ENCODE measurements at places on chromosomes 7 and 10.
A peak's percentile ranks its signal among the peaks of the same experiment; 100 is the strongest.

DNA sequence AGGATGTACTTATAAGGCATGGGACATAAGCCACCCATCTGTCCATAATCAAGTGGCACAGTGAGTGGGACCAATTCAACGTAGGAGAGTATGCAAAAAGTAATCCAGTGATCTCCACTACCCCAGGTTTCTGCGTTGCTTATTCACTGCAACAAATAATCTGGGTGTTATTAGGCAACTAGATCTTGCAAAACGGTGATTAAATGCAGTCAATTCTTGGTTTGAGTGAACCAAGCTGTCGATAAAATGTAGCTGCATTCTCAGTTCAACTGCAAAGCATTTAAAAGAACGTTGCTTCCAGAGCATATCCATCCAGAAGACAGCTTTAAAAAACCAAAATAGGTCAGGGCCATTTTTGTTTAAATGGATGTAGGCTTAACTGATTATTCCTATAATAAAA, 5.0 kb downstream of the LSMEM1 start:
- peak; percentile 39 for DNase-seq

GRCh38 chr7:30406664-30407425, 71.7 kb downstream of the NOD1 start:
- peak; percentile 29 for DNase-seq

DNA sequence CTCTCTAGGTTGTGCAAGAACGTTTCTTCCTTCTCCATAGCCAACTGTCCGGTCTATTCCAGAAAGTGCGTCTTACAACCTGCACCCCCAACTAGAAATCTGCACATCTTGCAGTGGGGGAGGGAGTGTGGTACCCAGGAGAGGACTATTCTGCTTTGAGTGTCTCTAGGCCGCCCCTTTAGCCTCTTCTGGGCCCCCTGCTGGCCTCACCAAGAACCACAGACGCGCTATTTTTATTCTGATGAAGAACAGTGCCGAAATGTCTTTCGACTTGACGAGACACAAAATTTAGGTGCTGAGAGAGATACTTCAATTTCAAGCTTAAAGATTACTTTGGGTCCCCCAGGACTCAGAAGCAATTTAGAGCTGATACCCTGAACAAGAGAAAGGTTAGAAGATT, 1.0 kb downstream of the CNPY1 start:
- DNase-seq, result no peak

GRCh38 chr7:50697748-50698147, 84.9 kb downstream of the GRB10 start:
- DNase-seq, result no peak

- DNase-seq, result peak; percentile 32
Observed at GRCh38 chr10:6089334-6090219, 743 bp downstream of the RBM17 start.

DNA sequence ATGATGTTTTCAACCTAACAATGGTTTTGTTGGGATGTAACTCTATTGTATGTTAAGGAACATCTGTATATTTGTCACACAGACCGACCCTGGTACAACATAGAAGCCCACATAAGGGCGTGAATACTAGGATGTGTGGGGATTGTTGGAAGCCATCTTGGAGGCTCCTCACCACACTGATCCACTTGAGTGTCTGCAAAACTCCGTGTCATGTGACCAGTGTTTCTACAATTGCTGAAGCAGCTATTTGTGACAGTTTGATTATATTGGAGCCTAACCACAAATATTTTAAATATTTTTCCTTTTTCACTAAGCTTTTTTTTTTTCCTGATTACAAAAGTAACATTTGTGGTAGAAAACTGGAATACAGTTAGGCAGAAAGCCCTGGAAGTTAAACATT, 27.9 kb downstream of the RALA start:
- DNase-seq, result peak; percentile 83

- no peak for DNase-seq
Observed at GRCh38 chr7:145582742-145583303, 533.8 kb upstream of the CNTNAP2 start.

DNA sequence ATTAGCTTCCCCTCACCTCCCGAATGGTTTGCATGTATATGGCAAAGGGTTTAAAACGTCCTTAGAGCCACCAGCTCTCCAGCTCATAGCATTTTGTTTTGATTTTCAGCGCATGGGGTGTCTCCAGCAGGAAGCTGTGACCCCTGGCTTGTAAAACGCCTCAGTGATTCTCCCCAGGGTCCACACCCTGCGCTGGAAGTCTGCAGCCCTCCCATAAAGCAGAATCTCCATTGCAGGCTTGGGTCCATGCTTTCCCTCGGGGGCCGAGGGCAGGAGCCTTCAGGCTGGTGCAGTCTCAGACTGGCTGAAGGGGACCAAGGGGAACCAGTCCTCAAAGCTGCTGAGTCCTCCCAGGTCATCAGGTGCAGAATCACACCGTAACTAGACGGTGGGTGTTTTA, 109.7 kb downstream of the VIPR2 start:
- DNase-seq, result no peak

DNA sequence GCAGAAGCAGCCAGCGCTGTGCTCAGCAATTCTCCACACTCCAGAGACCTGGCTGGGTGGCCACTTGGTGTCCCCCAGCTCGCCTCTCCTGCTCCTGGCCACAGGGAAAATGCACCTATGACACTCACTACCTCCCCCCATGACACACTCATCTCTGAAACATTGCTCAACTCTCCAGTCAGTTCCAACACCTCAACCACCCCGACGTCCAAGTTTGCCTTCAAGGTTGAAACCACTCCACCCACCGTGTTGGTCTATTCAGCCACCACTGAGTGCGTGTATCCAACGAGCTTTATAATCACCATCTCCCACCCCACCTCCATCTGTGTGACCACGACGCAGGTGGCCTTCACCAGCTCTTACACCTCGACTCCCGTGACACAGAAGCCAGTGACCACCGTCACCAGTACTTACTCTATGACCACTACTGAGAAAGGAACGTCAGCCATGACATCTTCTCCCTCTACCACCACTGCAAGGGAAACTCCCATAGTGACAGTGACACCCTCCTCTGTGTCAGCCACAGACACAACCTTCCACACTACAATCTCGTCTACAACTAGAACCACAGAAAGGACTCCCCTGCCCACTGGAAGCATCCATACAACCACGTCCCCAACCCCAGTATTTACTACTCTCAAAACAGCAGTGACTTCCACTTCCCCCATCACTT, 2.7 kb downstream of the MUC3A start:
- DNase-seq, result no peak

GRCh38 chr7:139180700-139181311, 50.2 kb upstream of the UBN2 start:
- no peak for DNase-seq

GRCh38 chr7:150909200-150909995, 57.1 kb downstream of the AOC1 start:
- no peak for DNase-seq

DNA sequence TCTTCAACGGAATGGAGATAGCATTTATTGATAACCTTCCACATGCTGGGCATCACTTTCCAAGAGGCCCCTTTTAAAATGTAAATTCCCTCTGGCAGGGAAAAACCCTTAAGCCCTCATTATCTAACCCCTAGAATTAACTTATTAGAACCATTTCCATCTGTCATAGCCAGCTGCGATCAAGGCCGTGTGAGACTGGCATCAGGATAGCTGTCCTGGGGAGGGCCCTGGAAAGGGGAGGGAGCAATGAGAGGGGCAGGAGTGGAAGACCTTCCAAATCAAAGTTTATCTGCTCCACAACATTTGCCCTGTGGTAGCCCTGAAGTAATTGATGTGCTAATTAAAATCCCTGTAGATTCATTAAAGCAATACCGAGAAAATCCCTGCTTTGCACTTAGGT, 45.0 kb upstream of the JAZF1 start:
- DNase-seq, result no peak

GRCh38 chr7:143992670-143993069, 7.5 kb upstream of the OR6B1 start:
- no peak for DNase-seq

GRCh38 chr10:51861731-51862130, 162.3 kb upstream of the CSTF2T start:
- DNase-seq, result no peak

DNA sequence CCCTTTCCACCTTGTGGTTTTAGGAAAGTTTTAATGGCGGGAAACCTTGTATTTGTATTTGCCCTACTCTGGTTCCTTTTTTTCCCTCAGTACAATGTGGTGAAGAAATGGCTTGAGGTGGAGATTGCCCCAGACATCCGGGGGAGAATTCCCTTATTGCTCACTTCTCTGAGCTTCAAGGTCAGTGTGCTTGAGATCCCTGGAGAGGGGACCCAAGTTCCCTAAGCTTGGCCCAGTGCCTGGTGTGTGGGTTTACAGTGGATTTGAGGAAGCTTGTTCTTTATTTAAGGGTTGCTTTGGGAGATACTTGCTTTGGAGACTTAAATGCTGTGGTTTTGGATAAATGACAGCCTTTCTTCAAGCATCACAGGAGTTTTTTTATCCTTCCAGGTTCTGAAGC, 18.3 kb downstream of the CALHM2 start:
- DNase-seq, result peak; percentile 33

DNA sequence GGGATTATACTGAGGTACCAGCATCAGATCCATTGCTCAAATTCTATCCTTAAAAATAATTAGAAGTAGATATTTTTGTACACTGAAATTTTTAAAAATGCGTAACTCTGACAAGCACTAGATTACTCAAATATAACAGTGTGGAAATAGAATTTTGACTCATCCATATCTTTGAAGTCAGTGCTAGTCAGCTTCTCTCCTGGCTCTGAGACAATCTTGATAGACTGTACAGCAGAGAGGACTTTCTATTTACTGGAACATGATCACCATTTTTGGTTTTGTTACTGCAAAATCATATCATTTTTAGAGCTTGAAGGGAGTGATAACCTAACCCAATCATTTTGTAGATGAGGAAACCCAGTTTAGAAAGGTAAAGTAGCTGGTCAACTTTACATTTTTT, 195.0 kb downstream of the MTERF1 start:
- peak; percentile 34 for DNase-seq

GRCh38 chr10:119377958-119378736, 164.4 kb downstream of the RGS10 start:
- peak; percentile 47 for DNase-seq

- peak; percentile 50 for DNase-seq
Observed at GRCh38 chr10:606762-607544, 82.5 kb downstream of the DIP2C start.

GRCh38 chr10:14618674-14619073, 156.0 kb downstream of the FAM107B start:
- DNase-seq, result no peak

DNA sequence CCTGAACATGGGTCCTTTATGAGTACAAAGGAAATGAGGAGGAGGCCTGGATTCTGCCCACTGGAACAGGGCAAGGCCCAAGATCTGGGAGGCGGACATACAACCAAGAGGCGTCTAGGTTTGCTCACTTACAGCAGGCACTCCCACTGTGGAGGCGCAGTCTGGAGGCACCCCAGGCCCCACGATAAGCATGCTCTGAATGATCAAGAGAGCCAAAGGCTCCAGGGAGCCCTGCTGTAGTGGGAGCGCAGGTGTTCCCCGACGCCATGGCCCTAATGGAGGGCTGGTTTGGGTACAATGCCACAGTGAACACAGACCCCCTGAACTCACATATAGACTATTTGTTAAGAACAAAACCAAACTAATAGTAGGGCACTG, 88.1 kb downstream of the FAM53B start:
- DNase-seq, result no peak

GRCh38 chr7:69367780-69368179, 230.5 kb upstream of the AUTS2 start:
- DNase-seq, result peak; percentile 76

DNA sequence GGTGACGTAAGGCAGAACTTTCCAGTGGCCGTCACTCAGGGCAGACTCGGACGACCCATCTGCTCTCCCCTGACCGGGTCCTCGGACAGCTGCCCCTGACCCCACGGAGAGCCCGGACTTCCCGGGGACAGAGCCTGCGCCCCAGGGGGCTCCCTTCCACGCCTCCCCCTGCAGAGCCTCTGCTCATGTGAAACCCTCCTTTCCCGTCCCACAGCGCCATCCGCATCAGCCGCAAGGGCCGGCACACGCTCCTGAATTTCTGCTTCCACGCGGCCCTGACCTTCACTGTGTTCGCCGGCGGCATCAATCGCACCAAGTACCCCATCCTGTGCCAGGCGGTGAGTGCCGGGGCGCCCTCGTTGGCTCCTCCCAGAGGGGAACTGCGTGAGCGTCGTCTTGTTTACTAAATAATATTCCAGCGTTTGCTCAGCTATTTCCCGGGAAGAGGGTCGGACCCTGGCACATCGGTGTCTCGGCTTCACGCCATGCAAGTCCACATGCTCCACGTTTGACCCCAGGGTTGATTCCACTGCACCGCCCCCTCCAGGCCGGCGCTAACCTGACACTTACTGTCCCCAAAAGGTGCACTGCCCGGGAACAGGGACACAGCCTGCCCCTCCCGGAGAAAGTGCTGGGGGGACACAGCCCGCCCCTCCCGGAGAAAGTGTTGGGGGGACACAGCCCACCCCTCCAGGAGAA, 10.9 kb downstream of the ADGRA1 start:
- DNase-seq, result no peak

GRCh38 chr10:88991899-88992320, 1.3 kb downstream of the FAS start:
- no peak for DNase-seq

GRCh38 chr10:22724773-22725172, 10.4 kb upstream of the PIP4K2A start:
- DNase-seq, result no peak

DNA sequence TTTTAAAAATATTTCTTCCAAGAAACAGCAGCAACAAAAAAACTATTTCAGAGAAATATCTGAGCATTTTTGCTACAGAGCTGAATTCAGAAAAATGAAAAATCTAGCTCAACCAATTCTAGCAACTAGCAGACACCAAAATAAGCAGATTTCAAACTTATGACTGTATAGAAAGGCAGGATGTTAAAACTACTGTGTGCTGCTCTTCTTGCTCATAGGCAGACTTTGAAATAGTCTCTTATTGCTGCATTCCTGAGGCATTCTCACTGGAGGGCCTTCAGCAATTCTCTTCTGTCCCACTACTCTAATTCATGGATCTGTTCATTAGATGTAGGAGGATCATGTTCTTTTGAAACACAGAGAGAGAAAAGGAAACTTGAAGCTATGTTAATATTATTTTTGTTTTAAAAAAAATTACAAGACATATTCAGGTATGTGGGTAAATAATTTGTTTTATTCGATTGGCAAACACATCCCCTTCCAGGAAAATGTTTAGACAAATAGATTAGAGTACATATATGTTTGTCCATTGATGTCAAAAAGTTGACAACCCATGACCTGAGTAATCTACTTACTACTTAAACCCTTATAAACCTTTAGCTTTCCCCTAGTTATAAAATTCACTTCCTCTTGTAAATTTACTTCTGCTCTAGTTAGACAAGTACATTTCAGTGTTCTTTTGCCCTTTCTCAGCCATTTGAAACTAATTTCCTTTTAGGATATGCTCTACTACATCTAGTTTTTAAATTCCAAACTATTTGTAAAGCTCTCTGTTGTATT, 428.2 kb upstream of the POT1 start:
- DNase-seq, result no peak

- no peak for DNase-seq
Observed at GRCh38 chr10:23529625-23530024, 90.8 kb downstream of the OTUD1 start.

GRCh38 chr10:44278837-44279324, 106.0 kb downstream of the CXCL12 start:
- peak; percentile 66 for DNase-seq

- DNase-seq, result no peak
Observed at GRCh38 chr7:157335991-157336382, 817 bp upstream of the DNAJB6 start.

GRCh38 chr7:3039787-3040186, 3.9 kb downstream of the CARD11 start:
- no peak for DNase-seq
